ENCODE measurements at places on chromosomes 11 and 22.
A peak's percentile ranks its signal among the peaks of the same experiment; 100 is the strongest.

DNA sequence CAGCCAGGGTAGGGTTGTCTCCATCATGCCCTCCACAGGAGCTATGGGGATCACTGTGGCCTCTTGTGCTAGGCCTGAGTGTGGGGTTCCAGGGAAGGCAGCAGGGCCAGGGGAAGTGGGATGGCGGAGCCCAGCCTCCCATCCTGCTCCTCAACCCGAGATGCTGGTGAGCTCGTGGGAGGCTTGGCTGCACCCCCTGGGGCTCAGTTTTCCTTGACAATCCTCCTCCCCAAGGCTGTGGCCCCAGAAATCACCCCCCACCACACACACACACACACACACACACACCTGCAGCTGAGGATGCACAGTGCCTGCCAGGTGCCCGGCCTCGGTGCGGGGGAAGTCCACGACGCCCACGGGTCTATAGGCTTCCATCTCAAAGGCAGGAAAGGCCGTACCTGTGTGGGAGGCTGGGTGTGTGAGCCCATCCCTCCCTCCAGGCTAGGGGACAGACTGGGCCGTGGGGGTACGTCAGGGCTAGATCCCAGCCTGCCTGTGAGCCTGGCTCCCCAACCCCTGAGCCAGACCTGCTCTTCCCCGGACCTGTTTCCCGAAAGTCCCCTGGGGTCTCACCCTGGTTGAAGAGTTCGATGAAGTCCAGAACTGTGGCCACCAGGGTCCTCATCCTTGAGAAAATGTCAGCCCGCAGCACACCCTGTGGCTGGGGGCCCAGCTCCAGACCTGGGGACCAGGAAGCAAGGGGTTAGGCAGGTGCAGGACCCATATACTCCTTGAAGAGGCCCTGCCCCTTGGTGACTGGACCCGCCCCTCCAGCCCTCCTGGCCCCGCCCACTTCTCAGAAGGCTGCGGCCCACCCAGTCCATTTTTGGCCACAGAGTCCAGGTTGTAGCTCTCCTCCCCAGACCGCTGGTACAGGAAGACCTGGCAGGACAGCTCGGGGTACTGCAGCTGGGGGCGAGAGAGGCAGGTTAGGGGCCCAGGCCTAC lies 5.2 kb upstream of the TBX10 start:
- no peaks in the 10 kb centered on the region for H3K4me1 ChIP-seq
- peaks cover 8% of the 10 kb centered on the region for H3K27me3 ChIP-seq
- no peak overlapping the region for H3K27ac ChIP-seq
- peak; percentile 42 for DNase-seq
- no peak overlapping the region for H3K4me3 ChIP-seq

GRCh38 chr11:19559746-19560145 lies 152.9 kb upstream of the NAV2 start:
- no peak overlapping the region for H3K4me3 ChIP-seq
- no peak overlapping the region for H3K27ac ChIP-seq
- no peaks in the 10 kb centered on the region for H3K27me3 ChIP-seq
- H3K4me1 ChIP-seq = peaks cover 4% of the 10 kb centered on the region
- no peaks in the 10 kb centered on the region for H3K36me3 ChIP-seq
- DNase-seq = peak; percentile 26

- DNase-seq = peak; percentile 94
- no peaks in the 10 kb centered on the region for H3K36me3 ChIP-seq
- peak overlapping the region; percentile 98 for H3K4me3 ChIP-seq
- peaks cover 49% of the 10 kb centered on the region for H3K4me1 ChIP-seq
- H3K27me3 ChIP-seq = peaks cover 14% of the 10 kb centered on the region
- H3K27ac ChIP-seq = peak overlapping the region; percentile 88
Observed at GRCh38 chr11:65315204-65315865, 669 bp downstream of the CDC42EP2 start.

- no peaks in the 10 kb centered on the region for H3K27me3 ChIP-seq
- no peak for DNase-seq
- H3K4me3 ChIP-seq = no peak overlapping the region
- H3K27ac ChIP-seq = no peak overlapping the region
Observed at GRCh38 chr11:57083641-57084385, 95.1 kb downstream of the OR5AK2 start.

DNA sequence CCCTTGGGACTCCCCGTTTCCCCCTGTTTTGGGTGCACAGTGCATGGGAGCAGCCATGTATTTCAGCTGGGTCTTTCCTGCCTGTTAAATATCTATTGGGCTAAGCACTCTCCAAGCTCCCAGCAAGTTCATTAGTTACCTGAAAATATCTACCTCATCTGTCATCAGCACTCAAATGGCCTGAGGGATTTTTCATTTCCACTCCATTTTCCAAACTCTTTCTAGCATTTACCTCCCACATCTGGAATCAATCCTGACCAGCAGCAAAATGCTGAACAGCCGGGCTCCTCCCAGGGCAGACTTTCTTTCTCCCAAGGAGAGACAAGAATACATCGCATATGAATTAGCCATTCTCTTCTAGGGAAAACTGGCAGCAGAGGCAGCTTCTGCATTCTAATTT lies 273.5 kb upstream of the MPPED2 start:
- H3K4me1 ChIP-seq = peaks cover 32% of the 10 kb centered on the region
- no peak for DNase-seq

DNA sequence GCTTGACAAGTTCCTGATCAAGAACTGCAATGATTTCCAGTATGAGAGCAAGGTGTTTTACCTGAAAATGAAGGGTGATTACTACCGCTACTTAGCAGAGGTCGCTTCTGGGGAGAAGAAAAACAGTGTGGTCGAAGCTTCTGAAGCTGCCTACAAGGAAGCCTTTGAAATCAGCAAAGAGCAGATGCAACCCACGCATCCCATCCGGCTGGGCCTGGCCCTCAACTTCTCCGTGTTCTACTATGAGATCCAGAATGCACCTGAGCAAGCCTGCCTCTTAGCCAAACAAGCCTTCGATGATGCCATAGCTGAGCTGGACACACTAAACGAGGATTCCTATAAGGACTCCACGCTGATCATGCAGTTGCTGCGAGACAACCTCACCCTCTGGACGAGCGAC lies 12.0 kb downstream of the YWHAH start:
- peaks cover 31% of the 10 kb centered on the region for H3K4me1 ChIP-seq
- peaks cover 12% of the 10 kb centered on the region for H3K36me3 ChIP-seq
- H3K27ac ChIP-seq = no peak overlapping the region

- H3K4me1 ChIP-seq = no peaks in the 10 kb centered on the region
- H3K27me3 ChIP-seq = peaks cover 8% of the 10 kb centered on the region
- H3K27ac ChIP-seq = no peak overlapping the region
- H3K36me3 ChIP-seq = no peaks in the 10 kb centered on the region
- no peak overlapping the region for H3K4me3 ChIP-seq
Observed at GRCh38 chr22:21104126-21104691, 58.5 kb downstream of the LRRC74B start.

DNA sequence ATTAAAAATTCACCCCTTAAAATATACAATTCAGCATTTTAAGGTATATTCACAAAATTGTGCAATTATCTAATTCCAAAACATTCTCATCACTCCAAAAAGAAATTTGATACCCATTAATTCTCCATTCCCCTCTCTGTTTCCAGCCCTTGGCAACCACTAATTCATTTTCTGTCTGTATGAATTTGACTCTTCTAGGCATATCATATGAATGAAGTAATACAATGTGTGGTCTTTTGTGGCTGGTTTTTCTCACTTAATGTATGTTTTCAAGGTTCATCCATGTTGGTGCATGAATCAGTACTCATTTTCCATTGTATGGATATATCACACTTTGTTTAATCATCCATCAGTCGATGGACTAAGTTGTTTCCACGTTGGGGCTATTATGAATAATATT lies 29.0 kb upstream of the ACCSL start:
- no peak overlapping the region for H3K4me3 ChIP-seq
- H3K27ac ChIP-seq = no peak overlapping the region
- H3K4me1 ChIP-seq = no peaks in the 10 kb centered on the region
- no peak for DNase-seq
- H3K36me3 ChIP-seq = no peaks in the 10 kb centered on the region
- no peaks in the 10 kb centered on the region for H3K27me3 ChIP-seq

GRCh38 chr11:4551346-4551979 lies 6.5 kb downstream of the OR52M1 start:
- no peaks in the 10 kb centered on the region for H3K27me3 ChIP-seq
- H3K27ac ChIP-seq = no peak overlapping the region
- no peaks in the 10 kb centered on the region for H3K36me3 ChIP-seq
- DNase-seq = peak; percentile 64

GRCh38 chr11:133895061-133895479 lies 49.8 kb upstream of the SPATA19 start:
- H3K4me1 ChIP-seq = peaks cover 29% of the 10 kb centered on the region
- peak overlapping the region; percentile 11 for H3K4me3 ChIP-seq
- no peaks in the 10 kb centered on the region for H3K36me3 ChIP-seq
- DNase-seq = peak; percentile 80
- peak overlapping the region; percentile 39 for H3K27ac ChIP-seq

DNA sequence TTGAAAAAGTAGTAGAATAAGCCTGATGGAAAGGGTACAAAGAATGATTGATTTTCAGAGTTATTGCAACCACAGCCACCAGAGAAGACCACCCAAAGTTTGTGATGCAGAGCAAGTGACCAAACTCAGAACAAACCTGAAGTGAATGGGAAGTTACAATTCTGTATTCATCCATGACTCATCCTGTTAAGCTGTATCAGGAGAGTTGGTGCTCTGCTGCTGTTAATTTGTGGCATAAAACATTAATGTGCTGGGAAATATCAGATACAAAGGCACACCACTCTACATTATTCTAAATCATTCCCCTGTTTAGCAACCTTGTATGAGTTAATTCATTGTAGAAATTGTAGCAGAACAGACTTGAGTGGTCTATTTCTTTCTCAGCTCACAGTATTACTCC lies 19.6 kb upstream of the PDGFD start:
- peaks cover 6% of the 10 kb centered on the region for H3K4me1 ChIP-seq
- H3K36me3 ChIP-seq = no peaks in the 10 kb centered on the region
- DNase-seq = no peak
- H3K27ac ChIP-seq = no peak overlapping the region
- H3K27me3 ChIP-seq = no peaks in the 10 kb centered on the region
- no peak overlapping the region for H3K4me3 ChIP-seq

DNA sequence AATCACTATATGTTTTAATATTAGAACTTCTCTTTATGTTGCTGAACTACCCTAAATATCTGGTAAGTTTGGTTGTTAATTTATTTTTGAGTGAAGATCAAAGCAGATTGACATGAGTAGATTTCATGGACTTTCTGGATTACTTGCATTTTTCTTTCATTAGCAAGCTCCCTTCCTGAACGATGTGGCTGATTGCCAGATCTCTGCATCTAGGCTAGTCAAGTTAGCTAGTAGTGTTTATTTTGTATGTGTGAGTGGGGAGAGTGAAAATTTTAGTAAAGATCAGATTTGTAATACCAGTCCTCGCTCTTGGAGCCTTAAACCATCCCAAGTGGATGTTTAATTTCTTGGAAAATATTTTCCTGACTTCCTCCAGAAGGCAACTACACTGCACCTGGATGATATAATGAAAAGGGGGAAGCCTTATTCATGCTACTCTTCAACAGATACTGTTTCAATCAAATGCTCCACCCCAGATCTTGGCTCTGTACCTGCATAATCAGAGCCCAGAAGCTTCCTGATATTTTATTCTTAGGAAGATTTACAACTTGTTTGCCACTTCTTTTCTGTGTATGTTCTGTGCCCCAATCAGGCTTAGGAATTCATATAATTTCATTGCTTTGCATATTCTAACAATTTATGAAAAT lies 143.2 kb upstream of the GRIA4 start:
- H3K4me3 ChIP-seq = no peak overlapping the region
- no peaks in the 10 kb centered on the region for H3K36me3 ChIP-seq
- H3K4me1 ChIP-seq = no peaks in the 10 kb centered on the region
- no peaks in the 10 kb centered on the region for H3K27me3 ChIP-seq

DNA sequence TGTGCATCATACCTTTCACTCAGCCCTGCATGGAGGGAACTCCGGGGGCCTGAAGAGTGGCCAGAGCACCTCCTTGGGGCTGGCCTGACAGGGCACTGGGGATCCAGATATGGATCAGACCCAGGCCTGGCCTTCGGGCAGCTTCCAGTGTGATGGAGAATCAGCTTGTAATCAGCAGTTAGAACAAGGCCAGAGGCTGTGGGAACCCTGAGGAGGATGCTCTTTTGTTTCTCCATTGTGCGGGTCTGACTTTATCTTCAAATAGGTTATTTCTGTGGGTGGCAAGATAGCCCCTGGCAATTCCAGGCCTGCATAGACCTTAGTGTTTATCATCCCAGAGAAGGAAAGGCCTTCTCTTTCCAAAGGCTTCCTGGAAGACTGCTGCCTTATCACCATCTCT lies 12.3 kb downstream of the DGAT2 start:
- H3K4me1 ChIP-seq = no peaks in the 10 kb centered on the region
- DNase-seq = no peak
- H3K36me3 ChIP-seq = no peaks in the 10 kb centered on the region
- no peak overlapping the region for H3K4me3 ChIP-seq
- no peak overlapping the region for H3K27ac ChIP-seq
- no peaks in the 10 kb centered on the region for H3K27me3 ChIP-seq

- H3K27ac ChIP-seq = no peak overlapping the region
- no peaks in the 10 kb centered on the region for H3K36me3 ChIP-seq
- no peak for DNase-seq
- no peaks in the 10 kb centered on the region for H3K27me3 ChIP-seq
- H3K4me3 ChIP-seq = no peak overlapping the region
Observed at GRCh38 chr11:80849253-80849652, 1408.4 kb upstream of the TENM4 start.

DNA sequence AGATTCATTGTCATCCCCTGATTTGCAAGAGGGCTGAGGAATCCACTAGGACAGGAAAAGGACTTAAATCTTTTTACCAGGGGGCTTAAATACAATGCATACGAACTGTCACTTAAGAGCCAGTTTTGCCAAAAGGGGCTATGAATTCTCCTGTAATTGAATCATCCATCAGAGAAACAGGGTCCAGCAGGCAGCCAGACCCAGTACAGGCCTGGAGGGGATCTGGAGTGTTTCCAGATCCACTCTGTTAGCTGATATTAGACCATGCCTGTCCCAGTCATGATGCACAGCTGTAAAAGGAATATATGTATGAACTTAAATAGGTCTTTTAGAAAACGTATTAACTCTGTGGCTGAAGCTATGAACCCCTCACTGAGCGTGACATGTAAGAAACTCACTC lies 53.8 kb upstream of the PRSS23 start:
- no peaks in the 10 kb centered on the region for H3K36me3 ChIP-seq
- no peaks in the 10 kb centered on the region for H3K4me1 ChIP-seq
- H3K4me3 ChIP-seq = no peak overlapping the region
- no peak for DNase-seq
- no peaks in the 10 kb centered on the region for H3K27me3 ChIP-seq
- no peak overlapping the region for H3K27ac ChIP-seq

DNA sequence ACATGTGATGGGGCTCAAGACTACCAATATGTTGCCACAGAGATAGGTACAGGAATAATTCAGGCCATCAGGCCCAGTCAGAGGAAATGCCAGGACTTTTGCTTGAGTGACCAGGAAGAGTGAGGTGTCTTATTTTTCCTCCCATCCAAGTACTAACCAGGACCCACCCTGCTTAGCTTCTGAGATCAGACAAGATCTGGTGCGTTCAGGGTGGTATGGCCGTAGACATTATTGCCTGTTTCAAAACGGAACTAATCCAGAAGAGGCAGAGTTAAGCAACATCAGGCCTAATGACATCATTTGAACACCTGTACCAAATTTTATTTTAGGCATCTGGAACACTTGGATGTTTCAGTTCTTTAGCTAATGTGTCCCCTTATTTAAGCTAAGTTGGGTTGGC lies 205.5 kb upstream of the POU2AF2 start:
- DNase-seq = no peak
- no peaks in the 10 kb centered on the region for H3K36me3 ChIP-seq
- no peak overlapping the region for H3K4me3 ChIP-seq
- H3K4me1 ChIP-seq = no peaks in the 10 kb centered on the region

Measured in GM23338 (cell line).